ENCODE measurements at places on chromosomes 12 and 14. TPM values are rescaled to one million over a fixed set of nuclear protein-coding genes. Genes with fewer than 3 reads are reported as not detected.
A peak's percentile ranks its signal among the peaks of the same experiment; 100 is the strongest.

DNA sequence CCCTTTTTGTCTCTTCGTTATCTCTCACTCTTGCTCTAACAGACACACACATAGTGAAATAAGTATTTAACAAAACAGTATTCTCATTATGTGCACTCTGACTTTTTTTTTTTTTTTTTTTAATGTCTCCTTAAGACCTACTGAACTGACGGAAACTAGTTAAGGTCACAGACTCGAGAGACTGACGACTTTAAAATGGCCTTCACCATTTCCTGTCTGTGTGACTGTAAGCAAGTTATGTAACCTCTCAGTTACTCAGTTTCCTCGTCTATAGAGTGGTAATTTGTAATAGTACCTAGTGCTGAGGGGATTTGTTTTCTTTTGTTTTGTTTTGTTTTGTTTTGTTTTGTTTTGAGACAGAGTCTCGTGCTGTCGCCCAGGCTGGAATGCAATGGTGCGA lies 284.8 kb downstream of the FBXL14 start:
- DNase-seq: no peak

- DNase-seq: no peak
Observed at GRCh38 chr12:119994892-119995658, 6.0 kb downstream of the BICDL1 start.

DNA sequence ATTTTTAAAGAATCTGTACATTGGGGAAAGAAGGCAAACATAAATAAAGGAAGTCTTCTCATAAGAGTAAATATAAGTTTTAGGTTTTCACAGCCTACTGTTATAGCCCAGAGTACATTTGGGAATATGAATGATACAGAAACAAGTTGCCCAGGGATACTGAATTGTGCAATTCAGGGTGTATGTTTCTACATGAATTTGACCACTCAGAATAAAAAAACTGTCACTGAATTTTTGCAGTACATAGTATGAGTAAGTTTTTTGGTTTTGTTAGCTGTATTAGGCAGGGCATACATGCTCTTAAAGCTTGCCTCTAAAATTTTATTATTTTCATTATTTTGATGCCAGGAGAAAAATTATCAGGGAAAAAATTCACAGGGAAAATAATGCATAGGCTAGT lies 6.6 kb upstream of the PCNX4 start:
- no peak for DNase-seq

The PLEKHG7 gene
- polyA plus RNA-seq: 7.5 TPM

DNA sequence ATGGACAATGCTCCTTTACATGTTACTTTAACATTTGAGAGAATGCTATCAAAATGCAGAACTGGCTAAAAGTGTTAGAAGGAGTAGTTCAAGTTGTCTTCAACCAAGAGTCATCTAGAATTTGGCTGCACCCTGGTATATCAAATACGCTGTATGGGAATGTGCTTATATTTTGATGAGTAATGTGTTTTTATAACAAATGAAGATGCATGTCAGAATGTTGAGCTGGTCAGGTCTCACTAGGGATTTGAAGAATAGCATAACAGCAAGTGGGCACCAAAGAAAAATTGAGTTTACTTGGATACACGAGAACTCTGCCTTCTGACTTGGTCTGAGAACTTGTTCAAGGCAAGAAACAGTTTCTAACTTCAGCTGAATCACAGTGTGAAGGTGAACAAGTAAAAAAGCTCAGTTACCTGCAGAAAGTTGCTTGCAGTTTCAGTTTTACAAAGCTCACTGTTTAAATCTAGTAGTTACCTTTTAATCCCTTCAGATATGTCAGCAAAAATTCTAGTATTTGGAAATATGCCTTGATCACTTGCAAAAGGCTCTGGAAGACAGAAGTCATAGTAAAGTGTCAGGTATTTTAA lies 82.3 kb downstream of the PDE3A start:
- no peak for DNase-seq

The GALNT4 gene
- 4.9 TPM for polyA plus RNA-seq

The DHH gene
- 0.07 TPM for polyA plus RNA-seq

The INSM2 gene
- polyA plus RNA-seq: not detected

The GPR135 gene
- polyA plus RNA-seq: 1.4 TPM

- DNase-seq: no peak
Observed at GRCh38 chr12:82870771-82871377, 184.2 kb downstream of the TMTC2 start.

GRCh38 chr12:24364921-24365320 lies 415.5 kb upstream of the SOX5 start:
- DNase-seq: no peak

DNA sequence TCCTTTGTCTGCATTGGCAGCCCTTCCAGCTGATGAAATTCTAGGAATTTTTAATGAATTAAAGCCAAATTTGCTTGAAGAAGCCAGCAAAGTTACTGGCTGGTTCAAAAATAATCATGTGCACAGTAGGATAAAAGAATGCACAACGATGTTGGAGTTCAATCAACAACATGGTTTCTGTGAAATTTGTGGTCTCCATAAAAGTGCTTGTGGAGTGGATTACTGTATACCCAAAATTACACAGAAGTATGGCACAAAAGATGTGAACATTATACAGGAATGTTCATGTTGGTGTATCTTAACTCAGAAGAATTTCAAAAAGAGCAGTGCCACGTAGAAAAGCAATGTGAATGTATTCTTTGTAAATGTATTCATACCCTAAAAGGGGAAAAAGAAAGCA lies 105.0 kb upstream of the METAP2 start:
- DNase-seq: no peak

The RASSF9 gene
- not detected for polyA plus RNA-seq

The STON2 gene
- 0.03 TPM for polyA plus RNA-seq

The PTPN21 gene
- polyA plus RNA-seq: not detected

- no peak for DNase-seq
Observed at GRCh38 chr12:3562484-3562883, 71.5 kb downstream of the PRMT8 start.

DNA sequence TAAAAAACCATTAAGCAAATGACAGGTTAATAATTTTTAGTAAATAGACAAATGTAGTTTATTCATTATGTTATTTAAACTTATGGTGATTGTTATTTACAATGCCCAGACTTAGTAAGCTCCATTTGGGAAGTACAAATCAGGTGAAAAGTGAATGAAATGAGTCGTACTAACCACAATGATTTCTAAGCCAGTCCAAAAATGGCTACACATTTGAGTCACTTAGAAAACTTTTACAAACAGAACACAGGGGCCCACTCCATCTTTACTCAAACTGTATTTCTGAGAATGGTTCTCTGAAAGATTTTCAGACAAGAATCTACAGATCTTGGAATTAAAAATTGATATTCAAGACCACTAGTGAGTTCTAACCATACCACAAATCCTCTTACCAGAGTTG lies 653.3 kb upstream of the MIS18BP1 start:
- DNase-seq: no peak

- DNase-seq: no peak
Observed at GRCh38 chr12:110742096-110742717, 484 bp downstream of the PPP1CC start.

DNA sequence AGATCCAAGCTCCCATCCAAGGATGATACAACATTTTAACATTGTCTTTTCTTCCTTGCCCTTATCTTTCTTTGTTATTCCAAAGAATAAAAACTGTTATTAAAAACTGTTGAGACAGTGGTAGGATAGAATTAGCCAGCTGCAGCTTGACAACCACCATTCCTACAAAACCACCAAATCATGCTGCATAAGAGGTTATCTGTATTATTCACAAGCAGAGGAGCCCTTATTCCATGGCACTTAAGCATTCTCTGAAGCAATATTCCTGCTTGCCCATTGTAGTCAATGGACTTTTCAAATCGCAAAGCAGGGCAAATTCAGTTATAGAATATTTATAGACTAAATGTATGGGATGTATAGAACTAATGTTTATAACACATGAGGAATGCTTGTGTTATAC lies 3.4 kb downstream of the ABCD2 start:
- DNase-seq: no peak

- DNase-seq: no peak
Observed at GRCh38 chr12:54240971-54241588, 38.8 kb downstream of the CBX5 start.

GRCh38 chr12:6378709-6379472 lies 3.5 kb upstream of the SCNN1A start:
- DNase-seq: no peak

DNA sequence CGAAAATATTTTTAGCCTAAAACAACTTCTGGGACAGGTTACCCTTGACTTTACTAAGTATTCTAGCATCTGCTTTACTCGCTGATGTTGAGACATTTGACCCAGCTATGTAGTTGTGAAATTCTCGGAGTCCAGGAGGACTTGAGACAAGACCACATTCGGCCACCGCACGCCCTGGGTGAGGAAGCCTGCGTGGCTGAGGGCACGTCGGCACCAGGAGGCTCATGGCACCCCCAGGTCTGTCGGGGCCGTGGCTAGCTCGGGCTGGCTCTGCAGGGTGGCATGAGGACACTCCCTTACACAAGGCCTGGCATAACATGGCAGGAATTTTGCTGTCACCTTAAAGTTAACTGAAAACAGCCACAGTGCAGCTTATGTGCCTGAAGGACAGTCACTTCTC lies 58.1 kb upstream of the MMP17 start:
- no peak for DNase-seq

- DNase-seq: no peak
Observed at GRCh38 chr12:13404631-13405473, 208.3 kb downstream of the EMP1 start.

The SLCO1B3 gene
- polyA plus RNA-seq: not detected

The ETFBKMT gene
- 0.30 TPM for polyA plus RNA-seq

GRCh38 chr14:84403585-84403984 lies 1126.4 kb upstream of the FLRT2 start:
- no peak for DNase-seq

The ADCY4 gene
- polyA plus RNA-seq: 3.4 TPM

- no peak for DNase-seq
Observed at GRCh38 chr12:1691123-1692007, 495 bp downstream of the ADIPOR2 start.

The DNAJC22 gene
- not detected for polyA plus RNA-seq

DNA sequence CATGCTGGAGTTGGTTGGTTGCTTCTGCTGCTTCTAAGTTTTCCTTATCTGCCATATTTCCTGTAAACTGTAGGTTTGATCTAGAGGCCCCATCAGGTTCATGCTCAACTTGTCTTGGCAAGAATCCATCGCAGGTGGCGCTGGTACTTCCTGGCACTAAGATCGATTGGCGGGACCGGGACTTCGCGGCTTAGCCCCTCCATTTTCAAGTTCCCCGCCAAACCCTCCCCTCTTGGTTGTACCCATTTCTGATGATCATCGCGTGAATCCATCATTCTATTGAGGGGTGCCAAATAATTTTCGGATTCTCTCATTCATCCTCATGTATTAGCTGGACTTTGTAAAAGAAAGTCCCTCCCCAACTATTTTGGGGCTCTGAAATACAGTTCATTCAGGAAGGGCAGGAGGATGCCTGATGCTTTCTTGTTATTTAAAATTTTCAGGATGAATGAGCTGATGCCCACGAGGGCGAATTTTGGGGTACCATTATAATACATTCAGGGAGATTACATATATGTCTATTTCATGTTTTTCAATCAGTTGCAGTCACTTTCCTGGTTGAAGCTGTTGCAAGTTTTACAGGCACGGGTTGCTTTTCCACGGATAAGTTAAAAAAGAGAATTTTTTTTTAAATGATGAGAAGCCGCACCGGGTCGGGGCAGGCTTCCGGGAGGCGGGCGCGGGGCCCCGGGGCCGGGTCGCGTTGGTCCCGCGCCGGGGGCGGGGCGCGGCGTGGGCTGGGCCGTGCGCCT lies 395 bp upstream of the BRI3BP start:
- peak; percentile 92 for DNase-seq

The RD3L gene
- not detected for polyA plus RNA-seq

DNA sequence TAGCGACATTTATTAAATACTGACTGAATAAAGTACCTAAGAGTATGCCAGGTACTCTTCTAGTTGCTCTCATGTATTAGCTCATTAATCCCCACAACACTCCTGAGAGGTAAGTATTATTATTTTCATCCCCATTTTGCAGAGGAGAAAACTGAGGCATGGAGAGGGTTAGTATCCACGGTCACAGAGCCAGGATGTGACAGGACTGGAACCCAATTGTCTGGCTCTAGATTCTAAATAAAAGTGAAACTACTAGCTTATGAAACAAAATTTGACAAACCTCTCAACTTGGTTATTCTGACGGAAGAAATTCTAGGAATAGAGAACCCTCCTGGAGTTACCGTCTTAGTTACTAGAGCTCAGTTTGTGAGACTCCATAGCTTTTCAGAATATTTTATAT lies 112.2 kb downstream of the CHST11 start:
- DNase-seq: no peak

DNA sequence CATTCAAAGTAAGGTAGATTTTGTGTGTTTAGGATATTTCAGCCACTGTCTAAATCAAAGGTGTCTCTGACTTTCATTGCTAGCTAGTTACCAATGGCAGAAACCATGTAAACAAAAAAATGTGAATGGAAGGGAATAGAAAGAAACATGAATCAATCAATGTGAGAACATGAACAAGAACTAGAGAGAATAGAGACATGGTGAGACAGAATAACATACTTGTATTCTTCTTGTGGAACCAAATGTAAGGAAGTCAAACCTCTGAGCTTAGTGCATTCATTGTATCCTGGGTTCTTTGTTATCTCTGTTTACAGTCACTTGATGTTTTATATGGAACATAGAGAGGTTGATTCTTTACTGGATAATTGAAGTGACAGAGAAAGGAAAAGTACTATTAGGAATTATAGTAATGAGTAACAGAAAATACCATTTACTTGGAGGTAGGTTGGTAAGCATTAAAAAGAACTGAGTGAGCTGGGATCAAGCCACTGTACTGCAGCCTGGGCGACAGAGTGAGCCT lies 2.6 kb upstream of the WNK1 start:
- DNase-seq: no peak

DNA sequence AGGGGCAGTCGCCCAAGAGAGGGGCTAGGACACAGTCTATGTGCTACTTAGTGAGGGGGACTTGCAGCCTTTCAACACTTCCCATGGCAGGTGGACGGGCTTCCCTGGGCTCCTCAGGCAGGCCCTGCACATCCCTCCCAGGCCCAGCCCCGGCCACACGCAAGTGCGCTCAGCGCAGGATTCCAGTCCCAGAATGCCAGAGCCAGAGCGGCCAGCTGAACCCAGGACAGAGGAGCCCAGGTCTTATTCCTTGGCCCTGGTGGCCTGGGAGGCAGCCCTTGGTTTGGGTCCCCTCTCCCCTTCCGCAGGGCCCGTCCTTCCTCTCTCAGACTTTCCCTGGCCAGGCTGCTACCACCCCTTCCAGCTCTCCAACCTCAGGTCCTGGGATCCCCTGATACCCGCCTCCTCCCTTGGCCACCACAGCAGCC lies 12.0 kb downstream of the DLK1 start:
- no peak for DNase-seq
